ENCODE measurements at places on chromosomes 6 and 20. TPM values are rescaled to one million over a fixed set of nuclear protein-coding genes. Genes with fewer than 3 reads are reported as not detected.

ABHD16A gene
- total RNA-seq, result 53.2 TPM

LRFN2 gene
- 6.2 TPM for total RNA-seq

FBXO30 gene
- 39.8 TPM for total RNA-seq

BPI gene
- total RNA-seq, result 2.4 TPM

FAM184A gene
- 29.1 TPM for total RNA-seq

DEFB125 gene
- total RNA-seq, result 1.4 TPM

ARFGEF2 gene
- 36.6 TPM for total RNA-seq

CCN6 gene
- not detected for total RNA-seq

BPIFB3 gene
- total RNA-seq, result not detected

PPP1R16B gene
- total RNA-seq, result 7.5 TPM

OR2J3 gene
- total RNA-seq, result not detected

TRIM31 gene
- not detected for total RNA-seq

MYLK4 gene
- total RNA-seq, result 9.9 TPM

CAGE1 gene
- not detected for total RNA-seq

TSPO2 gene
- not detected for total RNA-seq

VNN1 gene
- total RNA-seq, result 0.82 TPM

SRSF12 gene
- 18.0 TPM for total RNA-seq

MLN gene
- total RNA-seq, result not detected

C20orf96 gene
- 12.6 TPM for total RNA-seq

PREX1 gene
- total RNA-seq, result 60.2 TPM

PRR18 gene
- 0.22 TPM for total RNA-seq

LST1 gene
- 11.2 TPM for total RNA-seq

SLC22A3 gene
- 6.1 TPM for total RNA-seq

POU5F1 gene
- not detected for total RNA-seq

PDE10A gene
- total RNA-seq, result 19.6 TPM

CYP21A2 gene
- 0.22 TPM for total RNA-seq

PEX3 gene
- 24.5 TPM for total RNA-seq

CEP57L1 gene
- 40.7 TPM for total RNA-seq

SH3BGRL2 gene
- 71.2 TPM for total RNA-seq

DSP gene
- 98.2 TPM for total RNA-seq

PHACTR1 gene
- total RNA-seq, result 21.8 TPM

CYP39A1 gene
- 18.6 TPM for total RNA-seq

DEFB132 gene
- not detected for total RNA-seq

MDFI gene
- total RNA-seq, result 30.1 TPM

KCNS1 gene
- total RNA-seq, result 1.5 TPM

TMEM217 gene
- 0.44 TPM for total RNA-seq

DDX27 gene
- total RNA-seq, result 30.2 TPM

CFAP61 gene
- total RNA-seq, result 2.1 TPM

BHLHE23 gene
- 4.7 TPM for total RNA-seq

COL19A1 gene
- total RNA-seq, result 2.3 TPM

AVP gene
- not detected for total RNA-seq

LZTS3 gene
- 18.7 TPM for total RNA-seq

FAM162B gene
- total RNA-seq, result 5.6 TPM

OXT gene
- not detected for total RNA-seq

TMC2 gene
- total RNA-seq, result not detected
